ENCODE measurements at places on chromosomes 7 and 10.

GRCh38 chr10:77173615-77174461 is 463.8 kb downstream of the KCNMA1 start:
- DNase-seq = peak; percentile 87

DNA sequence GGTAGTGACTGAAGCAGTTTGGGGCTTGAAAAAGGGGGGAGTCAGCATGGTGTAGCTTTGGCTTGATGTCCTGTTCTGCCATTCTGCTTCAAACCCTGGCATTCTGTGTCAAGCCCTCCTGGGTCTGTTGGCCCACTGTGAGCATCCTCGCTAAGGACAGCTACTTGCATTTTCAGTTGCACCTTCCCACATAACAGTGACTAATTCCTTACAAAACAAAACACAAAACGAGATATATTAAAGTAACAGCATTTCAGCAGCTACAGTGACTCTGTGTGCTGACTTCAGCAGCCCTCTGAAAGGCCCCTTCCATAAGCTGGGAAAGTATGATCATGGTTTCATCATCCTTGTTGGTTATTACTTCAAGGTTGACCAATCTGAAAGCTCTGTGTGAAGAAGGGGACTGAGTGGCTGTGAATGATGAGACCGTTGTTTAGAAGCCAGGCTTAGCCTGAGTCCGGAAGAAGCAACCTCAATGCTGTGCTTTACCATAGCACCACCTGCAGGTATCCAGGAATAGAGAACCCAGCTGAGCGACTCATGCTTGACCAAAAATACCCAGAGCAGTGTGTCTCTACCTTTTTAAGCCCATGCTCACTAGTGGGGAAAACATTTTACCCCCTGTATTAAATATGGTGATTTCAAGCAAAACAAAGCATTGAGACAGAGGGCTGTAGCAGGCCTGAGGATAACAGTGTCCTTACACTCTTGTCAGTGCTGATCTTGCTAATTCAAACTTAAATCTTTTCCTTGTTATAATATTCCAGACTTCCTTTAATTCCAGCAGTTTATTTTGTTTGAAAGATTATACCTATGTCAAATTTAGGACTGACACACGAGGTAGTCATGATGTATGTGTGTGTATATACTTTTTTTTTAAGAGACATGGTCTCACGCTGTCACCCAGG is 42.6 kb upstream of the CC2D2B start:
- DNase-seq = peak; percentile 88

DNA sequence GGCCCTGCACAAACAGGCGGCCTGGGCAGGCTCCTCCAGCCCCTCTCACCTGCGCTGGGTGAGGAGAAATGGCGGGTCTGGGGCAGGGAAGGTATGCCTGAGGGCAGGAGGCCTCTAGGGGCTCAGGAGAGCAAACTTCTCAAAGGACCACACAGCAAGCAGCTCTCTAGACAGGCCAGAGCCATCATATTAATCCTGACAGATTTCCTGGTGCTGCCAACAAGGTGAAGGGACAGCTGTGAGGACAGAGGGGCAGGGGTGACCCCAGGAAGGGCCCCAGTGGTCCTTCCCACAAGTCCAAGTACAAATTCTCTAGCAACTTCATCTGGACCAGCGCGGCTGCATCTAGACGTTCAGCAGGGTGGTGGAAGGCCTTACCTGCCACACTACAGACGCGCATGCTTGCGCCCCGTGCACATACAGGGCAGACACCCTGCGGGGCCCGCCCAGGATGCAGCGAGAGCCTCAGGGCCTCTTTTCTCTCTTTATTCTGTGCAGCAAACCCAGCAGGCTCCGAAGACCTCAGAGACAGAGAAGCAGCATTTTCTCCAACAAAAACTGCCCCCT is 62.1 kb downstream of the ZRANB1 start:
- no peak for DNase-seq

DNA sequence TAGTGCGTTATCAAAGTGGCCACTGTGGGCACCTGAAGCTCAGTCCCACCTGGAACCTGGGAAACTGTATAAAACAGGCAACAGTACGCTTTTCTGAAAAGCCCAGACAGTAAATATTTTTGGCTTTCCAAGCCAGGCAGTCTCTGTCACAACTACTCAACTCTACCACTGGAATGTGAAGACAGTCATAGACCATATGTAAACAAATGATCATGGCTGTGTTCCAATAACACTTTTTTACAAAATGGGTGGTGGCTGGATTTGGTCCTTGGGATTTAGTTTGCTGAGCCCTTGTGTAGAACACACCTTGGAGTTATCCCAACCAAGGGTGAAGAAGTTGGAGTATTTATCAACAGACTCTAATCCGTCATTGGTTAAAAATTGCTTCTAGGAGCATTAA is 259.9 kb downstream of the SKIDA1 start:
- DNase-seq = peak; percentile 79

GRCh38 chr7:111953611-111954010 is 252.6 kb downstream of the DOCK4 start:
- peak; percentile 40 for DNase-seq

DNA sequence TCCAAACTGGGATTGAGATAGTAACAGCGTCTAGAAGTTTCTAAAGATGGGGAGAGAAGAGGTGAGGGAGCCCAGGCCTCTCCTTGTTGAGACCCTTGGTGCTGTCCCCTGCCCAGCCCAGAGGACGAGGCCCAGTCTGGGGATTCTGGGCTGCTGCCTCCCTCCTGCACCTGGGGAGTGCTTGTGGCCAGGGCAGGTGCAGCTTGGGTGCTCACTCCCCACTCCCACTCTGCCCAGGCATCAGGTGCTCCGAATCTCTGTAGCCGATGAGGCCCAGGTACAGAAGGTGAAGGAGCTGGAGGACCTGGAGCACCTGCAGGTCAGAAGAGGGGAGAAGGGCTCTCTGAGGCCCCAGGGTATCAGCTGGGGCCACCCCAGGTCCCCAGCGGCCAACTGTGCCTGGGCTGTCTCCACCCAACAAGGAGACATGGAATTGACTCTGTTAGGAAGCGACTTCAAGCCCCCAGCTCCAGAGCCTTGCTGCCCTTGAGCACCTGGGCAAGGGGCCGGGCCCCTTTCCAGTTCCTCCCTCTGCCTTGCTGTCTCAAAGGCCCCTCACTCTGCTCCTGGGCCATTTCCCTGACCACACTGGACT is 664 bp downstream of the CPA1 start:
- DNase-seq = no peak
